ENCODE measurements at places on chromosomes 4 and X. TPM values are rescaled to one million over a fixed set of nuclear protein-coding genes. Genes with fewer than 3 reads are reported as not detected.

The POF1B gene
- total RNA-seq, result not detected

The CXCL5 gene
- total RNA-seq, result 0.61 TPM

The GRPR gene
- 3.0 TPM for total RNA-seq

The TRIM60 gene
- total RNA-seq, result not detected

The MAPK10 gene
- total RNA-seq, result 4.6 TPM

The SLIT2 gene
- total RNA-seq, result 11.2 TPM

The SATL1 gene
- 0.19 TPM for total RNA-seq

The PPEF2 gene
- total RNA-seq, result not detected

The COX7B2 gene
- not detected for total RNA-seq

The MAGEA3 gene
- 0.58 TPM for total RNA-seq

The GLUD2 gene
- 0.53 TPM for total RNA-seq

The ANXA3 gene
- 68.7 TPM for total RNA-seq

The PASD1 gene
- total RNA-seq, result not detected

The TLL1 gene
- 2.7 TPM for total RNA-seq

The SPANXA1 gene
- not detected for total RNA-seq

The TRO gene
- total RNA-seq, result 83.9 TPM

The FHDC1 gene
- 1.7 TPM for total RNA-seq

The ANKRD50 gene
- total RNA-seq, result 29.4 TPM

The GRIA3 gene
- total RNA-seq, result 18.6 TPM

The MAGEA10 gene
- not detected for total RNA-seq

The NAAA gene
- 15.9 TPM for total RNA-seq

The MID2 gene
- total RNA-seq, result 11.1 TPM

The BEND4 gene
- total RNA-seq, result 0.32 TPM

The INTS6L gene
- 8.7 TPM for total RNA-seq

The UGT2B15 gene
- not detected for total RNA-seq

The PCDH7 gene
- total RNA-seq, result 40.8 TPM

The NWD2 gene
- total RNA-seq, result not detected

The NUP62CL gene
- not detected for total RNA-seq

The TTC29 gene
- total RNA-seq, result not detected

The IL21 gene
- total RNA-seq, result not detected

The KLKB1 gene
- not detected for total RNA-seq

The CPLX1 gene
- 1.9 TPM for total RNA-seq

The RAB40A gene
- not detected for total RNA-seq

The NDNF gene
- 0.34 TPM for total RNA-seq

The TRPC3 gene
- not detected for total RNA-seq

The ENPEP gene
- 0.67 TPM for total RNA-seq

The SUPT20HL2 gene
- total RNA-seq, result not detected

The SERPINA7 gene
- total RNA-seq, result not detected

The GPR50 gene
- 1.00 TPM for total RNA-seq

The SLC6A14 gene
- total RNA-seq, result not detected

The COL4A6 gene
- 8.1 TPM for total RNA-seq

The ITIH6 gene
- total RNA-seq, result not detected

The CXCR3 gene
- not detected for total RNA-seq

The SMARCA1 gene
- 104 TPM for total RNA-seq

The RBM47 gene
- 2.9 TPM for total RNA-seq

The DUSP21 gene
- total RNA-seq, result not detected

The METTL14 gene
- 32.9 TPM for total RNA-seq

The WAS gene
- 1.1 TPM for total RNA-seq

The PRRG3 gene
- total RNA-seq, result 0.17 TPM

The ASMT gene
- not detected for total RNA-seq

The DCAF8L2 gene
- total RNA-seq, result not detected
